ENCODE measurements at places on chromosomes 3 and 15. TPM values are rescaled to one million over a fixed set of nuclear protein-coding genes. Genes with fewer than 3 reads are reported as not detected.

The IGSF11 gene
- total RNA-seq: not detected

The P2RY14 gene
- not detected for total RNA-seq

The GP9 gene
- not detected for total RNA-seq

The THBS1 gene
- total RNA-seq: 2,289 TPM

The PRR20G gene
- not detected for total RNA-seq

The SPATA12 gene
- total RNA-seq: 0.18 TPM

DNA sequence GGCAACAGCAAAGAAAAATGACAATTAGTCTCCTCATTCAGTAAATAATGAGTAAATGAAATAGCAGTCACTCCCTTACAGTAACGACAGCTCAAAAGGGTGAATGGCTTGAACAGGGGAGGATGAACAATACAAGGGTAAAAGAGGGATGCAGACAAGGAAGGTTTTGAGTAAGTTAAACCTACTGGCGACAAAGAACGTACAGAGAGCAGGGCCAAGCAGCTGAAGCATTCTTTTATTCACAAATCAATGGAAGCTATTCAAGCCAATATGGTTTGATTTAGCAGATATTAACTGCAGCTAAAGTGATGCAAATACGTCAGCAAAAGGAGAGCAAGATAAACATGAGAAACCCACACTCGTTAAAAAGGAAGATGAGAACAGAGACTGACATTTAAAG is 90.7 kb upstream of the ICE2 start:
- no peak for DNase-seq

GRCh38 chr3:3307491-3307890 is 128.0 kb upstream of the CRBN start:
- DNase-seq: no peak

DNA sequence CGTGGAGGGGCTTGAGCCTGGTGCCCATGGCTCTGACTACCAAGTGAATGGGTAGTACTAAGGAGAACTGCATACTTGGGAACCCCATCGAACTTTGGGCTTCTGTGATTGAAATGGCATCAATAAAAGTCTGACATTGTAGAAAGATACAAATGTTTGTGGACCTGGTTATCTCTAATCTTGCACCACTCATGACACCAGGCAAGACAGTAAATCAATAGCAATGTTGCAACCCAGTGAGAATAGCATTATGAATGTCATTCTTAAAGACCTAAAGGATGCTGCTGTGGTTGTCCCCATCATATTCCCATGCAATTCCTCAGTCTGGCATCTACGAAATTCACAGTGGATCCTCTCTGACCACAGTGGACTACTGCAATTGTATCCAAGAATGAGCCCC is 233.6 kb upstream of the LYSMD4 start:
- no peak for DNase-seq

GRCh38 chr15:79689030-79689429 is 207.8 kb downstream of the MTHFS start:
- DNase-seq: no peak

DNA sequence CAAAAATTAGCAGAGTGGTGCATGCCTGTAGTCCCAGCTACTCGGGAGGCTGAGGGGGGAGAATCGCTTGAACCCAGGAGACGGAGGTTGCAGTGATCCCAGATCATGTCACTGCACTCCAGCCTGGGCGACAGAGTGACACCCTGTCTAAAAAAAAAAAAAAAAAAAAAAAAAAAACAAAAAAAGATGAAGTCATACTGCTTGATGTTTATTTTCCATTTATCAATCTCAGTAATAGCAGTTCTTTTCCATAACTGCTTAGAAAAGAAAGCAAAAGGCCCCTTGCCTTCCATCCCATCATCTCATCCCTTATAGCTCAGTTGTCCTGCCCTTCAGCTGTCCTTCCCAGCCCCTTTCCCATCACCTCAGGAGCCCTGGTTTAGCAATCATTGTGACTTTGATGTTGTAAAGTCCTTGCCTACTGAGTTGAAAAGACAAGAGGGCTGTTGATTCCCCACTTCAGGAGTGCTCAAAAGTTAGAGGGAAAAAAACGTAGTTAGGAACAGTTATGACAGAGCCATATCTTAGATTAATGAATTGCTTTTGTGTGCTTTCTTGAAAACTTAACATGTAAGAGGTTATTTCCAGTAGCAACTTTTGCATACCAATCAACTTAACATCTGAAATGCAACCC is 18.0 kb upstream of the THRB start:
- no peak for DNase-seq

DNA sequence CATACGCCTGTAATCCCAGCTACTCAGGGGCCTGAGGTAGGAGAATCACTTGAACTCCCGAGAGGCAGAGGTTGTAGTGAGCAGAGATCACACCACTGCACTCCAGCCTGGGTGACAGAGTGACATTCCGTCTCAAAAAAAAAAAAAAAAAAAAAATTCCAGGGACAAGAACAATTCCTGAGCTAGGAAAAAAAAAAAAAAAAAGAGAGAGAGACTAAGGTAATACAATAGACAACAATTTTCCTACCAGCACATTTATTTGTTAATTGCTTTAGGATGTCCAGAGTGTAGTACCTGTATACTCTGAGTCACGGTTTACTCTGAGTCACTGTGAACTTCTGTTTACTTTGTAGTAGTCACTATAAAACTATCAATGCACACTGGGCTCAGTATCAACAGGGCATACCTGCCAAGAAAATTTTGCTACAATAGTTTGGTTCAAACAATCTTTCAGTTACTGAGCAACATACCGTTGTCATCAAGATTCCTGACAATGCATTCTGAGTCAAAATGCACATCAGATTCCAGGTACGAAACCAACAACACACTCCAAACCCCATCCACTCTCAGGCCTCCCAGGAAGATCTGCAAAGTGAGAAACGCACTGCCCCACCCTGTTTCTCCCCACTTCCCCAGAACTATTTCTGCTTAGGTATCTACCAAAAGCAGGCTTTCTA is 28.3 kb downstream of the IGF2BP2 start:
- DNase-seq: no peak

DNA sequence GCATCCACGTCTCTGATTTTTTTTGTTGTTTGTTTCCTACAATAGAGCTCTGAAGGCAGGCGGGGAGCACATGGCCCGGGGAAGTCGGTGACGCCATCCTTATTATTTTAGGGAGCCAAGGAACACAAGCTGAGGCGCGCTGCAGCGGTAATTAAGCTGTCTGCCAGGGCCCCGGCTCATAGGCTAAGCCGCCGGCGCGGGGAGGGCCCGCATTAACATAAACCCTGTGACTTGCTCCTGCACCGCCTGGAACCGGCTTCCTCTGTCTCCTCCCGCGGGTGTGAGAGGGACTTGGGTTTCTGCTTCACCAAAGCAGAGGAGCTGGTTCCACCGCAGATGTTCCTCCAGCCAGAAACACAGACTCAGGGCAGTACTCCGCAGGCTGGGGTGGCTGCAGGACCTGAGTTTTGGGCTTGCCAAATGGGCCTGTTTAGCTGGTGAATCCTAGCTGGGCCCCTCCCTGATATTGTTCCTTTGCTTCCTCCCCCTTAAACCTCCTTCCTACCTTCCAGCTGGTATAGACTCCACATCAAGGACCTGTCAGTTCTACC is 25.3 kb downstream of the ANP32A start:
- DNase-seq: no peak

All from glomerular endothelial cell (primary cell).